RWPE2 (cell line): ENCODE measurements at places on chromosomes 12 and 14.
A peak's percentile ranks its signal among the peaks of the same experiment; 100 is the strongest.

- DNase-seq = no peak
- H3K36me3 ChIP-seq = no peaks in the 10 kb centered on the region
- H3K27ac ChIP-seq = no peak overlapping the region
Observed at GRCh38 chr14:51912112-51912786, 51.8 kb downstream of the GNG2 start.

GRCh38 chr12:77835969-77836368, 5.3 kb downstream of the NAV3 start:
- no peaks in the 10 kb centered on the region for H3K36me3 ChIP-seq
- no peaks in the 10 kb centered on the region for H3K4me1 ChIP-seq

DNA sequence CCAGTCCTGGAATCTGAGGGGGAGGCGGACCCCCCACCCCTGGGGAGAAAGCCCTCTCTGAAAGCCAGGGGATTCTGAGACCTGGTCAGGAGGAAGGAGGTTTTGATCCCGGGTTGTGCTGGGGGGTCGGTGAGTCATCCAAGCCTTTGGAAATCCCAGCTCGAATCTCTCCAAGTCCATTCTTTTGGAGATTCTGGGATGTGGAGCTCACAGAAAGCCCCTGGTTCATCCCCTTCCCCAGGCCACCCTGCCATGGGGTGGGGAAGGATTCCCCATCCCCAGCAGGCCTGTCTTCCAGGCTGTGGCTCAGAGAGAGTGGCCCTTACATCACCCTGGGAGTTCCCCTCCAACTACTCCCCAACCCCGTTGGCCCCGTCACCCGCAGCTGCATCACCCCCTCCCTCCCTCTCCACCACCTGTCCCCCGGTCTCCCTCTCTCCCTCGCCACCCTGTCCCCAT, 14.3 kb downstream of the EXOC3L4 start:
- peak overlapping the region; percentile 29 for H3K27ac ChIP-seq
- peaks cover 10% of the 10 kb centered on the region for H3K27me3 ChIP-seq
- H3K4me1 ChIP-seq = peaks cover 24% of the 10 kb centered on the region
- H3K4me3 ChIP-seq = no peak overlapping the region
- no peak for DNase-seq
- H3K36me3 ChIP-seq = no peaks in the 10 kb centered on the region

DNA sequence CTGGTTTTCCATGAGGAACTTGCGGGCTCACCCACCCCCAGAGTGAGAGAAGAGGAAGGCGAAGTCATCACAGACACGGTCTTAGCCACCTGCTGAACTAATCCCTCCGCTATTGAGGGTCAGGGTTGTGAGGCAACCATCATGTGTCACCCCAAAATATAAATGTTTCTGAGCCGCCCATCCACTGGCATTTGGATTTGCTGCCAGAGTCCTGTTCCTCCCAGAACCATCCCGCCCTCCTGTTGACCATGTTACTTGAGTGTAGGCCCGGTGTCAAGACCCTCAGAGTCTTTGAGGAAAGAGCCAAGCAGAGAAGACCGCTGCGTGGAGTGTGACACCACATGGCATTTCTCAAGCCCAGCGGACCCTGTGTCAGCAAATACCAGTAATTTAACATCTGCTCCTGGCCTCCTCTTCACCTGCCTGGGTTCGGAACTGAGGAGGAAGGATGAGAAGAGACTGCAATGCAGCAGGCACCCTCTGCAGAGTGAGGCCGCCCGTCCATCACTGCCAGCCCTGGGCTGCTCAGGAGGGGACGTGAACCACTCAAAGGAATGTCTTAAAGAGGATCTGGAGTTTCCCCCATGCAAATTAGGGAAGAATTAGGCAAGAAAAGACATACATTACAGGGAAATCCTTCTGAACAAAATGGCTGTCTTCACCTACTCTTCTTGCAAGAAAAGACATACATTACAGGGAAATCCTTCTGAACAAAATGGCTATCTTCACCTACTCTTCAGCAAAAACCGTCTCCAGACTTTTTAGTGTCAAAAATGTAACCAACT, 100.4 kb downstream of the FBXL14 start:
- H3K36me3 ChIP-seq = peaks cover 13% of the 10 kb centered on the region
- H3K27me3 ChIP-seq = no peaks in the 10 kb centered on the region
- no peak overlapping the region for H3K4me3 ChIP-seq
- H3K4me1 ChIP-seq = peaks cover 1% of the 10 kb centered on the region

GRCh38 chr14:74985028-74985310, 17.8 kb upstream of the EIF2B2 start:
- peaks cover 29% of the 10 kb centered on the region for H3K4me1 ChIP-seq
- H3K27ac ChIP-seq = no peak overlapping the region
- H3K4me3 ChIP-seq = no peak overlapping the region

DNA sequence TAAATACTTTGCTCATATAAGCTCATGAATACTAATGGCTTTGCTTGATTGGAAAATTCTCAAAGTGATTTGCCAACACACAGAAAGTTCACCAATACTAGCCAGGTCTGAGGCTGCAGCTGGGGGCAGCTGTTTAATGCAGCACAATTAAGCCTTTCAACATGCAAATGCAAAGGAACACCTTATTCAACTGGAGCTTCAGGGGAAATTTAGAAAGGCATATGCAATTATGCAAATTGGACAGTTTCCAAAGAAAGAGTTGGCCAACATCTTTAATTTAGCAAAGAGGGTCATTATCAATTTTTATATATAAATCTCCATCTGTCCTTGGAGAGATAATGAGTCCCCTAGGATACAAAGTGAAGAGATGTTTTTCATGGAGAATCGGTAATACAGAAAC, 40.2 kb upstream of the OTOGL start:
- no peak for DNase-seq
- H3K27ac ChIP-seq = no peak overlapping the region
- no peaks in the 10 kb centered on the region for H3K4me1 ChIP-seq
- no peak overlapping the region for H3K4me3 ChIP-seq
- H3K27me3 ChIP-seq = no peaks in the 10 kb centered on the region
- H3K36me3 ChIP-seq = no peaks in the 10 kb centered on the region

GRCh38 chr12:110065540-110065939, 17.2 kb upstream of the C12orf76 start:
- DNase-seq = no peak
- H3K27ac ChIP-seq = no peak overlapping the region
- H3K4me3 ChIP-seq = no peak overlapping the region
- no peaks in the 10 kb centered on the region for H3K4me1 ChIP-seq
- H3K27me3 ChIP-seq = no peaks in the 10 kb centered on the region

GRCh38 chr14:77184396-77185092, 2.9 kb downstream of the TMEM63C start:
- H3K27me3 ChIP-seq = no peaks in the 10 kb centered on the region
- no peak overlapping the region for H3K4me3 ChIP-seq
- no peak for DNase-seq
- H3K36me3 ChIP-seq = no peaks in the 10 kb centered on the region
- peaks cover 9% of the 10 kb centered on the region for H3K4me1 ChIP-seq

DNA sequence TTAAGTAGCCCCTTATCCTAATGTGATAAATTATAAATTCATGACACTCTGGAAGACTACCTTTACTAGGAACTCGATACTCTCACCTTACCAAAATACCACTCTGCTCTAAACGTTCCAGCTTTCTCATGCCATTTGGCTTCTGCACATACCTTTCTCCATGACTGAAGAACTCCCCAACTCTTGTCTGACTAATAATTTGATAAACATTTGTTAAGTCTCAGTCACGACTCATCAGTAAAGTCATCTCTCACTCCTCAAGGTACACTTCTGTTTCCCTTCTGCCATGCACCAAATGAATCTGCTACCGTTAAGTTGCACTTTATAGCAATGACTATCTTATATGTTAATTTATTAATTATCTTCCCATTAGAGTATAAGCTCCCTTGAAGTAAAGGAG, 498.3 kb upstream of the NOVA1 start:
- no peak for DNase-seq
- peaks cover 10% of the 10 kb centered on the region for H3K27me3 ChIP-seq
- no peaks in the 10 kb centered on the region for H3K4me1 ChIP-seq
- no peak overlapping the region for H3K27ac ChIP-seq
- no peaks in the 10 kb centered on the region for H3K36me3 ChIP-seq
- H3K4me3 ChIP-seq = no peak overlapping the region

DNA sequence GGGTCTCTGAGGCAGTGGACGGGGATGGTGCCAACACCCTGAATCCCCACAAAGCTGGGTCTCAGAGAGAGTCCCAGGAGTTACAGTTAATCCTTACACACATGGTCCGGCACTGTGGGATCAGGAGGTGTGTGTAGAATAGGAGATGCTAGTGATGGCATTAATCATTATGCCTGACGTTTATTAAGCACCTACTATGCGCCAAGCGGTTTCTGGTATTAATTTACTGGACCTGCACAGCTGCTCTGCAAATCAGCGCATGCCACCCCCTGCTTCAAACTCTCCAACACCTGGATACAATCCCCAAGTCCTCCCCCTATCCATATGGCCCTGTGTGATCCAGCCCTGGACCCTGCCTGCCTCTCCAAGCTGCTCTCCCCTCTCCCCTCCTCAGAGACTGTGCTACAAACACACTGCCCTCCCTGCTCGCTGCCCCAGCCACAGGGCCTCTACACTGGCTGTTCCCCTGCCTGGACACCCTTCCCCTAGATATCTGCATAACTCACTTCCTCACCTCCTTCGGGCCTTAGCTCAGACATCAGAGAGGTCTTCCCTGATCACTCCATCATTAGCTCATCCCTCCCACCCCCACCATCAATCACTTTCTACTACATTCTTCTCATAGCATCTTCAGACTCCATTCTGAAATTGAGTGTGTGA, 86.0 kb downstream of the RFLNA start:
- H3K4me3 ChIP-seq = no peak overlapping the region
- H3K27me3 ChIP-seq = no peaks in the 10 kb centered on the region
- H3K27ac ChIP-seq = peak overlapping the region; percentile 99
- peaks cover 98% of the 10 kb centered on the region for H3K36me3 ChIP-seq
- no peak for DNase-seq

DNA sequence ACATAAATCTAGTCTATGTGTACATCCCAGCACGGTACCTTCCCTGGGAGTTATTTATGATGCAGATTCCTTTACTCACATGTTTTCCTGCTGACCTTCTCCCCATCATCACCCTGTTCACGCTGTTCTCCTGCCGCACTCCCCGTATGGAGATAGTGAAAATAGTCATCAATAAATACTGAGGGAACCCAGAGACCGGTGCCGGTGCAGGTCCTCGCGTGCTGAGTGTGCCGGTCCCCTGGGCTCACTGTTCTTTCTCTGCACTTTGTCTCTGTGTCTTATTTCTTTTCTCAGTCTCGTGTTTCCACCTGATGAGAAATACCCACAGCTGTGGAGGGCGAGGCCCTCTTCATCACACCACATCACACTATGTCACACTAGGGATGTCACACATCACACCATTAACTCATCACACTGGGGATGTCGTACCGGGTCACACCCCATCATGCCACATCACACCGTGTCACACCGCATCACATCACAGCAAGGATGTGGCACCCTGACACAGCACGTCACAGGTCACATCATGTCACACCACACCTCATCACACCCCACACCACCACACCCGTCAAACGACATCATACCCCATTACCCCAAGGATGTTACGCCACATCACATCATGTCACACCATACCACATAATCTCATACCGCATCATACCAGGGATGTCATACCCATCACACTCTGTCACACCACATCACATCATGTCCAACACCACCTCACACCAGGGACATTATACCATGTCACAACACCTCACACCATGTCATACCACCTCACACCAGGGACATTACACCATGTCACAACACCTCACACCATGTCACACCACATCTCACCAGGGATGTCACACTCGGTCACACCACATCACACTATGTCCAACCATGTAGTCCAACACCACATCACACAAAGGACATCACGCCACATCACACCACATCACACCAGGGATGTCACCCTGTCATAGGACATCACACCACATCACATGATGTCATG, 207.0 kb downstream of the TMEM121 start:
- no peak overlapping the region for H3K27ac ChIP-seq
- H3K4me3 ChIP-seq = no peak overlapping the region
- no peaks in the 10 kb centered on the region for H3K27me3 ChIP-seq
- DNase-seq = no peak

DNA sequence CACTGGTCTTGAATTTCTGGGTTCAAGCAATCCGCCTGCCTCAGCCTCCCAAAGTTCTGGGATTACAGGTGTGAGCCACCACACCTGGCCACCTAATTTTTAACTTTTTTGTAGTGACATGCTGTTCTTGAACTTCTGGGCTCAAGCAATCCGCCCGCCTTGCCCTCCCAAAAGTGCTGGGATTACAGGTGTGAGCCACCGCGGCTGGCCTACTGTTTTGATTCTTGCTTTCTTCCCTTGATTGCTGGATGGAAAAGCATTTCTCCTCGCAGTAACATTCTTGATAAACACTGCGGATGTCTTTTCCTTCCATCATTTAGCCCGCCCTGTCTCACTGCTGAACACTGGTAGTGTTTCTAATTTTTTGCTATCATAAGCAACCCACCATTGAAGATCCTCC, 72.9 kb downstream of the RBM19 start:
- DNase-seq = no peak
- no peak overlapping the region for H3K4me3 ChIP-seq
- no peaks in the 10 kb centered on the region for H3K4me1 ChIP-seq
- no peaks in the 10 kb centered on the region for H3K36me3 ChIP-seq
- H3K27me3 ChIP-seq = no peaks in the 10 kb centered on the region

- H3K36me3 ChIP-seq = no peaks in the 10 kb centered on the region
- H3K4me3 ChIP-seq = no peak overlapping the region
- H3K27ac ChIP-seq = no peak overlapping the region
Observed at GRCh38 chr12:112998987-112999767, 20.9 kb downstream of the OAS2 start.

- H3K27ac ChIP-seq = no peak overlapping the region
- H3K36me3 ChIP-seq = no peaks in the 10 kb centered on the region
- H3K4me3 ChIP-seq = no peak overlapping the region
- H3K4me1 ChIP-seq = no peaks in the 10 kb centered on the region
Observed at GRCh38 chr14:68741839-68742470, 50.9 kb downstream of the ZFP36L1 start.

GRCh38 chr12:132406493-132407450, 77.4 kb upstream of the GALNT9 start:
- no peak for DNase-seq
- H3K27me3 ChIP-seq = peaks cover 13% of the 10 kb centered on the region
- no peak overlapping the region for H3K27ac ChIP-seq
- no peaks in the 10 kb centered on the region for H3K4me1 ChIP-seq
- no peaks in the 10 kb centered on the region for H3K36me3 ChIP-seq

- no peaks in the 10 kb centered on the region for H3K27me3 ChIP-seq
- peaks cover 87% of the 10 kb centered on the region for H3K36me3 ChIP-seq
- no peak for DNase-seq
Observed at GRCh38 chr12:114678718-114679117, 5.3 kb downstream of the TBX3 start.

GRCh38 chr14:56122301-56122700, 4.1 kb downstream of the PELI2 start:
- H3K36me3 ChIP-seq = no peaks in the 10 kb centered on the region
- H3K4me1 ChIP-seq = no peaks in the 10 kb centered on the region
- DNase-seq = no peak
- no peak overlapping the region for H3K4me3 ChIP-seq
- H3K27me3 ChIP-seq = peaks cover 39% of the 10 kb centered on the region
- no peak overlapping the region for H3K27ac ChIP-seq

DNA sequence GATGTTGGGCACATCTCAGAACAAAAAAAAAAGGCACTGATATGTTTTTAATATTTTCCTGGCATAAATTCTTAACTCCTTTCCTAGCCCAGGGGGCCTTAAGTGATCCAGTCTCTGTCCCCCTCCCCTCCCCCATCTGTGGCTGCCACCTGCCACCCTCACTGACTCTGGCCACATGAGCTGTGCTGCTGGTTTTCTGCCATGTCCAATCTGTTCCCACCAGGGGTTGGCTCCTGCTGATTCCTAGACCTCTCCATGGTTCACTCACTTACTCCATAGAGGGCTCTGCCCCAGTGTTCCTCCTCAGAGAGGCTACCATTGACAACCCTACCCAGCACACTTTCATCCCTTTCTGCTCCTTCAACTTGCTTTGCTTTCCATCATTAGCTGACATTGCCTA, 163.3 kb downstream of the SSPN start:
- no peak for DNase-seq
- H3K27me3 ChIP-seq = no peaks in the 10 kb centered on the region
- no peak overlapping the region for H3K27ac ChIP-seq
- H3K4me3 ChIP-seq = no peak overlapping the region
- H3K4me1 ChIP-seq = no peaks in the 10 kb centered on the region
